ENCODE measurements at places on chromosomes 2 and 18.

GRCh38 chr18:2641638-2642037, 13.9 kb upstream of the SMCHD1 start:
- no peaks in the 10 kb centered on the region for H3K4me1 ChIP-seq
- no peaks in the 10 kb centered on the region for H3K36me3 ChIP-seq
- peak overlapping the region; percentile 50 for H3K27ac ChIP-seq
- DNase-seq = no peak

DNA sequence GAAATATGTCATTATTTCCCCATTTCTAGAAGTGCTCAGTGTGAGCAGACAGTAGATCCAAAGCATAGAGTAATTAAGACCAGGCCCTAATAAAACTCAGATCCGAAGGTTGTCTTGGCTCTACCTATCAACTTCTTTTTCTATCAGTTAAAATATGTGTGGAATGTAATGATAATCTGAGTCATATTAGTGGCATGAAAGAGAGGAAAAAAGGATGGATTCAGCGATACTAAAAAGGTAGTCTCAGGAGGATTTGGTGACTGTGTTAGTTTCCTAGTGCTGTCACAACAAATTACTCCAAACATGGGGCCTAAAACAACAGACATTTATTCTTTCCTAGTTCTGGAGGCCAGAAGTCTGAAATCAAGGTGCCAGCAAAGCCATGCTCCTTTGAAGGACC, 103.7 kb upstream of the NABP1 start:
- no peaks in the 10 kb centered on the region for H3K27me3 ChIP-seq
- no peak for DNase-seq
- H3K27ac ChIP-seq = no peak overlapping the region
- H3K4me1 ChIP-seq = peaks cover 15% of the 10 kb centered on the region
- no peaks in the 10 kb centered on the region for H3K36me3 ChIP-seq

DNA sequence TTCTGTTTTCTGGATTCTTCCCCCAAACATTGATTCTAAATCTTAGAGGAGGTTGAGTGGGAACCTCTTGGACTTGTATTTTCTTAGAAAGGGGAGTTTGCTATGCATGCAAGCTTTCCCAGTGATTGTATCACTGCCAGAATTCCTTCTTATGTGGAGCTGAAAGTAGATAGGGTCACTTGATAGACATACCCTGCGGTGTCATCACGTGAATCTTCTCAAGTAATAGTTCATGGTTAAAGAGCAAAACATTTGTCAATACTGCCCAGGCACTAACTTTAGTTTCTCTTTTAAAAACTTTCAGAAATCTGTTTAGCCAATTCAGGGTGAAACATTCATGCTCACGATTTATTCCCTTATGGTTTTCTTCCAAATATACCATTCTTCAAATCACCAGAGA, 6.4 kb downstream of the PMAIP1 start:
- no peaks in the 10 kb centered on the region for H3K36me3 ChIP-seq
- H3K27ac ChIP-seq = no peak overlapping the region
- no peaks in the 10 kb centered on the region for H3K27me3 ChIP-seq
- no peak overlapping the region for H3K4me3 ChIP-seq
- H3K4me1 ChIP-seq = peaks cover 3% of the 10 kb centered on the region
- DNase-seq = no peak

DNA sequence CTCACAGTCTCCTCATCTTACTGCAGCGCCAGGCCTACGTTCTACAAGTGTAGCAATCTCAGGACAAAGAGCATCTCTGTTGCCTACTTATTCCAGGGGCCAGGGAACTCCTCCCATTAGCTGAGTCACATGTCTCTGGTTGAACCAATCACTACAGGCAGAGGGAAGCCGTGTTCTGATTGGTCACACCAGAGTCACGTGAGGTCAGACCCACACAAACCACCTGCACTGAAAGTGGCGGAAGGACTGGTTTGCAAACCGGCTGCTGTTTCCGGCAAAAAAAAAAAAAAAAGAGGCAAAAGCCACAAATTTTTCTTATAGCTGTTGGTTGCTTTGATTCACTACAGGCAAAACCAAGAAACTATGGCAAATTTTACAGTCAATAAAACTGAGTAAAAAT, 21.9 kb upstream of the USP14 start:
- H3K27me3 ChIP-seq = no peaks in the 10 kb centered on the region
- no peak overlapping the region for H3K27ac ChIP-seq
- no peaks in the 10 kb centered on the region for H3K4me1 ChIP-seq
- no peak overlapping the region for H3K4me3 ChIP-seq

DNA sequence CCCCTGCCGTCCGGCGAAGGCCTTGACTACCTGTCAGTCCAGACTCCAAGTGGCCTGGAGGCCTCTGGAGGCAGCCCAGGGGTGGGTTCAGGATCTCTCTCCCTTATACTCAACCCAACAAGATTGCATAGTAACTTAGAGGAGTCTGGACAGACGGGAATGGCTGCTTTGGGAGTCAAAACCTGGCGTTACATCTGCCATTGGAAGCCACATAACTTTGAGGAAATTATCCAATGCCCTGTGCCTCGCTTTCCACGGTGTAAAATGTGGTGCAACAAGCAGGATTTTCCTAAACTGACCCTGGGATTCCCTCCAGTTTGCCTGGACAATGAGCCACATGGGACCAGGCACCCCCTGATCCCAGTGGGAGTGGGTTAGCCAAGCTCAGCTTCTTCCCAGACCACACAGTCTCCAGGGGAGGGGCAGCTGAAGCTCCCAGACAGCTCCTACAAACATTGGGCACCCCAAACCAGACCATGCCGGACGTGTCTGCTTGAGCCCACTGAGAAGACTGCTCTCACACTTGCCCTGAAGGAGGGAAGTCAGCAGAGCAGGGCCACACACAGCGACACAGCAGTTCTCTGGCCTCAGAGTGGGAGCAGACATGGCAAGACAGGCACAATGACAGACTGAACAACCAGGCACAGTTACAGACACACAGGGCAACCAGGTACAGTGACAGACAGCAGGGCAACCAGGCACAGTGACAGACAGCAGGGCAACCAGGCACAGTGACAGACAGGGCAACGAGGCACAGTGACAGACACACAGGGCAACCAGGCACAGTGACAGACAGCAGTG, 65.6 kb upstream of the RAB6C start:
- H3K4me3 ChIP-seq = no peak overlapping the region
- no peaks in the 10 kb centered on the region for H3K27me3 ChIP-seq
- no peak for DNase-seq
- no peaks in the 10 kb centered on the region for H3K36me3 ChIP-seq
- no peaks in the 10 kb centered on the region for H3K4me1 ChIP-seq

GRCh38 chr2:10225291-10226037, 77.2 kb upstream of the HPCAL1 start:
- H3K36me3 ChIP-seq = no peaks in the 10 kb centered on the region
- no peak overlapping the region for H3K4me3 ChIP-seq
- H3K27me3 ChIP-seq = no peaks in the 10 kb centered on the region
- peak; percentile 66 for DNase-seq

DNA sequence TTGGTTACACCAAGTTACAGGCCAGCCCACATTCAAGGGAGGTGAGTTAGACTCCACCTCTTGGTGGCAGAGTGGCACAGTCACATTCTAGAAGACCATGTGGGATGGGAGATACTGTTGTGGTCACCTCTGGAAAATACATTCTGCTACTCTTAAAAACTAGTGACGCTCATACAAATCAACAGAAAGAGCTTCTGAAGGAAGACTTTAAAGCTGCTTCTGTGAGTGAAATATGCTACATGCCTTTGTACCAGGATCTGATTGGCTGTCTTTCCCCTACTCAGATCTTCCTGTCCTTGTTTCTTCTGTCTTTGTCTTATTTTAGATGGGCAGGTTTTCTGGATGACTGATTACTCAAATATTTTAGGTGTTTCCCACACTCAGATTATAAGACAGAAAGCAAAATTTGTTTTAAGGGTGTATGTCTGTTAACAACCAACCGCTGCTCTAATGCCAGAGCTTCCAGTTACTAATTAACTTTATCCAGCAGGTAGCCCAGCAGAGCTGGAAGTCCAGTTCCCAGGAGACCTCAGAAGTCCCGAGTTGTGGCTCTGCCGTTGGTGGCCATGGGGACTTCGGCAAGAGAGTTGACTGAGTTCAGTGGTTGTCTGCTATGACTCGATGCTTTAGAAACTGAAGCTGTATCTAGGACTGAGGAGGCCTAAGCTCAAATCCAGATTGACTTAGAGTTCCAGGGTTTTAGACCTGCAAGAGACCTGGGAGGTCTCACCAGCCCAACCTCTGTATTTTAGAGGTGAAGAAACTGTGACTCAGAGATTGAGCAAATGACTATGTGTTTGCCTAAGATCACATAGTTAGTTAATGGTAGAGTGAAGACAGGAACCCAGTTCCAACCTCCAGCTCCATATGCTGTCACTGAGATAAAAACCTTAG, 7.4 kb downstream of the IL1R2 start:
- H3K4me1 ChIP-seq = no peaks in the 10 kb centered on the region
- H3K4me3 ChIP-seq = no peak overlapping the region
- H3K36me3 ChIP-seq = no peaks in the 10 kb centered on the region
- no peak overlapping the region for H3K27ac ChIP-seq

GRCh38 chr18:68215931-68216330, 499.0 kb downstream of the TMX3 start:
- H3K4me1 ChIP-seq = no peaks in the 10 kb centered on the region
- no peaks in the 10 kb centered on the region for H3K27me3 ChIP-seq
- H3K4me3 ChIP-seq = no peak overlapping the region
- H3K36me3 ChIP-seq = no peaks in the 10 kb centered on the region
- DNase-seq = no peak

GRCh38 chr2:162103443-162104009, 29.5 kb upstream of the DPP4 start:
- no peaks in the 10 kb centered on the region for H3K27me3 ChIP-seq
- H3K4me1 ChIP-seq = no peaks in the 10 kb centered on the region
- no peak overlapping the region for H3K27ac ChIP-seq
- H3K36me3 ChIP-seq = no peaks in the 10 kb centered on the region
- no peak overlapping the region for H3K4me3 ChIP-seq

- DNase-seq = no peak
- H3K4me3 ChIP-seq = no peak overlapping the region
- H3K4me1 ChIP-seq = peaks cover 9% of the 10 kb centered on the region
Measured at GRCh38 chr18:79587779-79588635, 91.6 kb upstream of the CTDP1 start.

DNA sequence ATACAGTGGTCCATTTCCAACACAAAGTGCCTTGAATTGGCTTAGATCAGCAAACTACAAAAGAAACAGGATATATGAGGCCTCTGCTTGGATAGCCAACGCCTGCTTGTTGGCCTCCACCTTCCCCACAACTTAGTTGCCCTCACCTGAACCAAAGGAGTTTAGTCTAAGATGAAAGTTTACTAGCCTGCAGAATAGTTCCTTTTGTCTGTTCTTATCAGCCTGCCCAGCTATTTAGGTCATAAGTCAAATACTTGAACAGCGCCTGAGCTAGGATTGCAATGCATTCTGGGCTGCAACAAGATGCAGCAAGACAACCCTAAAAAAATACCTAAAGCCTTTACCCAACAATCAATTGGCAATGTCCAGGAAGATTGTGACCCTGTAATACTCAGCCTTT, 13.1 kb upstream of the EPG5 start:
- H3K4me3 ChIP-seq = no peak overlapping the region
- no peaks in the 10 kb centered on the region for H3K27me3 ChIP-seq
- H3K27ac ChIP-seq = no peak overlapping the region
- DNase-seq = no peak
- no peaks in the 10 kb centered on the region for H3K36me3 ChIP-seq
- H3K4me1 ChIP-seq = no peaks in the 10 kb centered on the region

DNA sequence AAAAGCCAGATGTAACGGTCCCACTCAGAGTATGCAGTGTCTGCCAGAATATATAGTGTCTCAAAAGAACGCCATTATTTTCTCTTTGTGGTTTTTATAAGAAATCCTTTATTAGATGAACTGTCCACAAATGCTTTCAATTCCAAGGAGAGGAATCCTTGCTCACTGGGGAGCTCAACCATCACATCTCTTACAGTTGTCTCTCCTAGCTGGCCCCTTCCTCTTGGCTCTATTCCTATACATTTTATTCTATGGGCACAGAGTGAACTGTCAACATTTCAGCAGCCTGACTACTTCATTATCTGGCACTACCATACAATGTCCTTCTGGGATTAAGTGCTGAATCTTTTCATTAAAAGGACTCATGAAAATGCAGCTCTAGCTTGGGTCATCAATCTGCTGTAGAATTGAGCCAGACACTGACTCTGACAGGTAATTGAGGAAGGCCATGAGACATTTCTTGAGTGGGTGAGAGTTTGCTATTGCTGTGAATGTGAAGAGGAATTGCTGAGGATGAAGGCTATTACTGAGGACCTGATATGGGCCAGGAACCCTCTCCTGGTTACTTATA, 96.5 kb upstream of the THOC1 start:
- no peaks in the 10 kb centered on the region for H3K27me3 ChIP-seq
- H3K4me3 ChIP-seq = no peak overlapping the region
- no peaks in the 10 kb centered on the region for H3K36me3 ChIP-seq
- no peaks in the 10 kb centered on the region for H3K4me1 ChIP-seq

DNA sequence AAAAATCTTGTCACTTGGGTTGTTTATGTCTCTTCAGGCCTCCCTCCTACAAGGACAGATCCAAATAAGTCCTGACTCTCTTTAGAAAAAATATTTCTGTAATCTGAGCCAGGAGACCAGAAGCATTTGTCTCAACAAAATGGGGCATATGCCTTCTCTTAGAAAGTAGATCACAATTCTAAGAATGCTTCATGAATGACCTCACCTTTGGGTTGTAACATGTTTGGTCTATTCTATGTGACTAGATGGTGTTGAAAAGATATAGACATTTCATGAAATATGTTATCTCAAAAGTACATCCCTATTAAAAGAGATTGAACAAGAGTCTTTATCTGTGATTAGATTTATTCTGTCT, 159.0 kb upstream of the SETBP1 start:
- no peaks in the 10 kb centered on the region for H3K4me1 ChIP-seq
- H3K4me3 ChIP-seq = no peak overlapping the region
- H3K27ac ChIP-seq = no peak overlapping the region
- no peaks in the 10 kb centered on the region for H3K27me3 ChIP-seq

DNA sequence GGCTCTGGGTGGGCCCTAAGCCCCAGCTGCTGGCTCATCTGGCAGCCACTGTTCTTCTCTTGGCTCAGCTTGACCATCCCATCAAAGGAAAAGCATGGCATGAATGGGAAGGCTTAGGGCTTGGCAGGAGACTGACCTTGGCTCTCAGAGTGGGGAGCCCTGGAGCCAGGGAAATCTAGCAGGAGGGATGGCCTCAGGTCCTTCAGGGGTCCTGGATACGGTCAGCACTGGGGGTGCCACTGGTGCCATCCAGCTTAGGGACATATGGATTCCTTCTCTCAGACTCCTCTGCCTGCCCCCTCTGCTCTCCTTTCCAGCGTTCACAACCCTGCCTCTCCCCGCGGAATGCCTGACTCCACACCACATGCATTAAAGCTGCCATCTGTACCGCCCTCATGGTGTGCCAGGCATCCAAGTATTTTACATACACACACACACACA, 165.5 kb upstream of the HAAO start:
- no peaks in the 10 kb centered on the region for H3K36me3 ChIP-seq
- no peak for DNase-seq
- no peaks in the 10 kb centered on the region for H3K27me3 ChIP-seq
- H3K27ac ChIP-seq = peak overlapping the region; percentile 0

- H3K4me1 ChIP-seq = no peaks in the 10 kb centered on the region
- no peaks in the 10 kb centered on the region for H3K27me3 ChIP-seq
- no peak overlapping the region for H3K4me3 ChIP-seq
- no peak overlapping the region for H3K27ac ChIP-seq
- no peak for DNase-seq
Measured at GRCh38 chr2:150125708-150126107, 361.8 kb downstream of the RND3 start.

GRCh38 chr2:47201224-47201623, 46.1 kb upstream of the STPG4 start:
- no peaks in the 10 kb centered on the region for H3K27me3 ChIP-seq
- DNase-seq = no peak
- H3K4me1 ChIP-seq = no peaks in the 10 kb centered on the region
- H3K4me3 ChIP-seq = no peak overlapping the region
- H3K27ac ChIP-seq = no peak overlapping the region

Data from Peyer's patch (tissue), 4 donors.